SJSA1 (cell line): ENCODE measurements at places on chromosomes 5 and 9.
A peak's percentile ranks its signal among the peaks of the same experiment; 100 is the strongest.

DNA sequence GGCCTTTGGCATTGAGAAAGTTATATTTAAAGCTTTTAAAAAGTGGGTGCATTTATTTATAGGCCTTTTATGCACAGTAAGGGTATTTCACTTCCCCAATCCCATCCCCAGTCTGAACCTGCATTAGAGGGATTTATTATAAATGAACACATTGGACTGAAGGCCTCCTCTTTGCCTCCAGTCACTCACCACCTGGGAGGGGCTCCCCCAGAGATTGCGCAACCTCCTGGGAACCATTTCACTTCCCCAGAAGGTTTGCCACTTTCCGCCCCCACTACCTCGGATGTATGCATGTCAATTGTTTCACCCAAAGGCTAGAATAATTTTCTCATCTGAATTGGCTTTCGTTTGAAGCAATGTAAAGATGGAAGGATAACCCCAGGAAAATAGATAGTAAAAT, 29.8 kb upstream of the VCAN start:
- no peaks in the 10 kb centered on the region for H3K36me3 ChIP-seq
- DNase-seq = no peak
- H3K27me3 ChIP-seq = no peaks in the 10 kb centered on the region
- no peak overlapping the region for H3K27ac ChIP-seq
- H3K4me1 ChIP-seq = no peaks in the 10 kb centered on the region

DNA sequence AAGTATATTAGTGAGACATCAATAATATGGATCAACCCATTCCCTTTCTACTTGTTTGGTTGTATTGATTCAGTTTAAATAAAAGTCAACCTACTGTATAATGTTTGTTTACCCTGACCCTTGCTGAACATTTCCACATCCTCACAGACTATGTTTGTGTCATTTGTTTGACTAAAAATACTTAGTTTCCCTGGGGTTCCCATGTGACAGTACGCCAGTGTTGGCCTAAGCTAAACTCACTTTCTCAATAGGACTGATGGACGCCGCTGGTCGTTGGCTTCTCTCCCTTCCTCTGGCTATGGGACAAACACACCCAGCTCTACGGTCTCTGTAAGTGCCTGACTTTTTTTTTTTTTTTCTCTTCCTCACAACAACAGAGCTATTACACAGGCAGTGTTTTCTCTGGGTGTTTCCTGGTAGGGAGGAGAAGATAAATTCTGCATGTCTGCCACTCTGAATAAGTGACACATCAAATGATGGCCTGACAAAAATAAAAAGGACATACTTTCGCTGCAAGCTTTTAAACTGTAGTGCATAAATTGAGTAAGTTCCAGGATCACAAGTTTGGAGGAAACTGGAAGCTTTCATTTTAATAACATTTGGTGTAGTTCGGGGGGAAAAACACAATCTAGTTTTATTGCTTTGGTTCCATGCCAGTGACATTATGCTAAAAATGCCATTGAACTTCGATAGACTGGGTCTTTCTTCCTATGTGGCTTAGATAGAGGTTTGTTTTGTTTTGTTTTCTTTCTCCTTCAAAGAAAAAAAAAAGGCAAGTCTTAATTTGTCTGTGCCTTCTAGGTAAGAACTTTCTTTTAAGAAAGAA, 101.0 kb downstream of the CD180 start:
- no peaks in the 10 kb centered on the region for H3K27me3 ChIP-seq
- peak; percentile 15 for DNase-seq
- H3K27ac ChIP-seq = 0 out of 2 replicates have a peak overlapping the region, but pooled peaks have one; percentile 11
- no peak overlapping the region for H3K4me3 ChIP-seq
- H3K36me3 ChIP-seq = no peaks in the 10 kb centered on the region

DNA sequence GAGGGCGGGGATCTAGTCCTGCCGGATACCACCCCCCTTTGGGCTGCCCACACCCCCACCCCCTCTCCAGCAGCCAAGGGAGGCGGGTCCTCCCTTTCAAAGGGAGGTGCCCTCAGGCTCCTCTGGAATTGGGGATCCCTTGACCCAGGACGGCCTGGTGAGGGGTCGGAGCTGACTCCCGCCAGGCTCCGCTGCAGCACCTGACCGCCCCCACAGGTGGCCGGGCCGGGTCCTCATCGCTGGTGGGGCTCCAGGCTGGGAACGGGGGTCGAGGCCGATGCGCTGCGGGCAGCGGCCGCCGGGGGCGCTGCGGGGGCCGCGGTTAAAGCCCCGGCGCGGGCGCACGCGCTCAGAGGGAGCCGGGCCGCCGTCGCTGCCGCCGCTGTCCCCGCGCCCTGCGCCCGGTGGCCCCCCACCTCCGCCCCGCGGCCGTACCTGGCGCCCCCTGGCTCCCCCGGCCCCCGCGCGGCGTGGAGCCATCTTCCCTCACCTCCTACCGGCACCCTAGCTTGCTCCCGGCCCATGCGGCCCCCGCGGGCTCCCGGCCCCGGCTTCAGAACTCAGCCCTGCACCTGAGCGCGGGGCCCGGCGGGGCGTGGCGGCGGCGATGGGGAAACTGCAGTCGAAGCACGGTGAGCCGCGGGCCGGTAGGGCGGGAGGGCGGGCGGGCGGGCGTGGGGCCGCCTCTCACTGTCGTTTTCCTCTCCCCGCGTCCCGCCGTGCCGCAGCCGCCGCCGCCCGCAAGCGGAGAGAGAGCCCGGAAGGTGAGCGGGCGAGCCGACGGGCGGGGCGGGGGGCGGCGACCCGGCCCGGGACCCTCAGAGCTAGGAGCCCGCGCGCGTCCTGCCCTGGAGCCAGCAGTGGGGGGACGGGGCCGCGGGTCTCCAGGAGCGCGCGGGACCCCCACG, at the start of gene NKD2:
Gene NKD2 (plus strand): TSS at position 352 of the 908 bp plus-strand sequence. CDS start 256 bp downstream, at position 608.
- peaks cover 71% of the 10 kb centered on the region for H3K27me3 ChIP-seq
- H3K4me3 ChIP-seq = no peak within 1 kb of the TSS
- DNase-seq = peak; percentile 63
- peaks cover 23% of the 10 kb centered on the region for H3K4me1 ChIP-seq

DNA sequence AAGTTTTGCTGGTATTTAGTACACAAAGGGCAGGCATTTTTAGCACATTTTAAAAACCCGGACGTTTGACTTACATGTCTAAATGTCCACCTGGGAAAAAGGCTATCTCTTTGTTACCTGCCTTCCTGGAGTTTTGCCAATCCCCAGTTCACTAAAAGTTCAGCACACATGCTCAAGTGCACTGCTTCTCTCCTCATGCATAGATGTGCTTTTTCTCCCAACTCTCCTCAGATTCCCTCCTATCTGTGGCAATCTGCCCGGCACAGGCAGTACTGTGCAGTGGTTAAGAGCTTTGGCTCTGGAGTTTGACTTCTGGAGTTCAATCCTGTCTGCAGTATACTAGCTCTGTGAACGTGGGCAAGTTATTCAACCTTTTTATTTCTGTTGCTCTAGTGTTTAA, 8.3 kb upstream of the CCNO start:
- DNase-seq = no peak
- H3K4me3 ChIP-seq = no peak overlapping the region
- peaks cover 3% of the 10 kb centered on the region for H3K27me3 ChIP-seq
- H3K27ac ChIP-seq = no peak overlapping the region
- no peaks in the 10 kb centered on the region for H3K4me1 ChIP-seq
- no peaks in the 10 kb centered on the region for H3K36me3 ChIP-seq

GRCh38 chr9:7937761-7938491, 138.3 kb upstream of the DMAC1 start:
- H3K4me1 ChIP-seq = no peaks in the 10 kb centered on the region
- no peak for DNase-seq
- no peaks in the 10 kb centered on the region for H3K36me3 ChIP-seq
- no peak overlapping the region for H3K4me3 ChIP-seq
- no peak overlapping the region for H3K27ac ChIP-seq

DNA sequence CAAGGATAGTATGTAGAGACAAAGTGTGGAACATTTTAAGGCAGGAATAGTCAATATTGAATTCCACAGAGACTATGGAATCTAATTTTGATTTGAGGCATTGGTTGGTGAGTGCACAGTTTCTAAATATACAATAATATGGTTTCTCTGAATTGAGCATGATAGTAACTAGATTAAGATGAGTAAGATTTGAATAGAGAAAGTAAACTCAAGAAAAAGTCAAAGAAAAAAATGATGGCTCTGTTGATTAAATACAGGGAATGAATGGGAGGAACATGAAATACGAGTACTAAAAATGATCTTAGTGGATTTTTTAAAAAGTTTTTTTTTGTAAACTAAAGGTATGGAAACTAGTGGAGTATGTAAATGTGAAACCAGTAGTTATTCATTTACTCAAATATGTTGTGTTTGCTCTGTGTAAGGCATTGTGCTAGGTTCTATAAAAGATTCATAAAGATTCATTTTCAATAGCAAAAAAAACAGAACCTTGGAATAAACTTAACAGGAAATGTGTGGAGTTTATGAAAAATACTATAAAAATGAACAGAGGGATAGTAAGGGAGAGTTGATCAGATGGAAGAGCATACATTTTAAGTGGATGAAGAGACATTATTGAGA, 101.2 kb downstream of the ZCCHC7 start:
- no peaks in the 10 kb centered on the region for H3K36me3 ChIP-seq
- no peaks in the 10 kb centered on the region for H3K27me3 ChIP-seq
- no peak overlapping the region for H3K4me3 ChIP-seq
- no peak overlapping the region for H3K27ac ChIP-seq

GRCh38 chr9:133238851-133239532, 29.9 kb upstream of the OBP2B start:
- H3K4me1 ChIP-seq = no peaks in the 10 kb centered on the region
- no peaks in the 10 kb centered on the region for H3K36me3 ChIP-seq
- H3K4me3 ChIP-seq = no peak overlapping the region
- peak; percentile 6 for DNase-seq
- no peak overlapping the region for H3K27ac ChIP-seq
